ENCODE measurements at places on chromosomes 16 and 17.

DNA sequence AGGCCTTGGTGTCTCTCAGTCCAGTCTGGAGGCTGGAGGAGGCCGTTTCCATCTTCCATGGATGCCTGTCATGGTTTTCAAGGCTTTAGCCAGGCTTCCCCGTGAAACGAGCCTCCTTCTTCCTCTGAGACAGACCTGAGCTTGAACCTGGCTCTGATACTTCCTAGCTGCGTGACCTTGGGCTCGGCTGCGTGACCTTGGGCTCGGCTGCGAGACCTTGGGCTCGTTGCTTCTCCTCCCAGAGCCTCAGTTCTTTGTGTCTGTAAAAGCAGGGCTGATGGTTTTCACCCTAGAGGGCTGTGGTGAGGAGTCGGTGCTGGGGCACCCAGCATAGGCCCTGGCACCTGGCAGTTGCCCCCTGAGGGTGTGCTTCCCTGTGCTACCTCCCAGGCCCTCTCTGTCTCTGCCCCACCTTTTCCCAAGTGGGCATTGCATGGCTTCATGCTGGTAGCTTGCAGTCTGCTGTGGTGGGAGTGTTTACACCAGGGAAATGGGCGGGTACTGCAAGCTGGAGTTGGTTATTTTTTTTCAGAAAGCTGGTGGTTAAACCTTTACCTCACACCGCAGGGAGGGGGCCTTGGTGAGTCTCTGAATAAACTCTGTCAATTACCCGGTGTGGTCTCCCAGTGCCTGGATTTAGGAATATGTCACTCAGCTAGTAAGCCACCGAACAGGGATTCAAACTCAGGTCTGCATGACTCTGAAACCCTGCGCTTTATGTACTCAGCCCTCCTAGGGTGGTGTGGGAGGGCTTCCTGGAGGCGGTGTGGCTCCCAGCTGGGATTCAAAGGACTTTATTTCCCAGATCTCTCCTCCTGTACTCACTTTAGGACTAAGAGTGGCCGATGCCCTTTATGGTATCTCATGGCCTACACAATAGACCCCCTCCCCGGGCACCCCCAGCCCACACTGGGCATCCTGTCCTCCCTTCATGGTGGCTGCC lies 129.0 kb upstream of the CIBAR2 start:
- no peak for DNase-seq

DNA sequence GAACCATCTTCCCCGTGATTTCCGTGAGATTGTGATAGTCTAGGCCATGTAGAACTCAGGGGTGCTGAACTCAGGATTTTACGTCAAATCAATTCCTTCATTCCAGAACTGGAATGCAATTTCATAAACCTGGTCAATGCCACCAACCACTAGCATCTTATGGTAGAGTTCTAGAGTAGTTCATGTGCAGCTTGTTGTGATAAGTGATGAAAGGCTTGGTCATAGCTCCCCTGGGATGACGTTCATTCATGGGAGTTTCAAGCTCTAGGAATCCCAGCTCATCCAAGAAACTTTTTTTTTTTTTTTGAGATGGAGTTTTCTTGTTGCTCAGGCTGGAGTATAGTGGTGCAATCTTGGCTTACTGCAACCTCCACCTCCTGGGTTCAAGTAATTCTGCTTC lies 3.7 kb upstream of the DPEP2 start:
- DNase-seq: no peak

GRCh38 chr16:86712158-86713009 lies 134.0 kb downstream of the FOXL1 start:
- no peak for DNase-seq

DNA sequence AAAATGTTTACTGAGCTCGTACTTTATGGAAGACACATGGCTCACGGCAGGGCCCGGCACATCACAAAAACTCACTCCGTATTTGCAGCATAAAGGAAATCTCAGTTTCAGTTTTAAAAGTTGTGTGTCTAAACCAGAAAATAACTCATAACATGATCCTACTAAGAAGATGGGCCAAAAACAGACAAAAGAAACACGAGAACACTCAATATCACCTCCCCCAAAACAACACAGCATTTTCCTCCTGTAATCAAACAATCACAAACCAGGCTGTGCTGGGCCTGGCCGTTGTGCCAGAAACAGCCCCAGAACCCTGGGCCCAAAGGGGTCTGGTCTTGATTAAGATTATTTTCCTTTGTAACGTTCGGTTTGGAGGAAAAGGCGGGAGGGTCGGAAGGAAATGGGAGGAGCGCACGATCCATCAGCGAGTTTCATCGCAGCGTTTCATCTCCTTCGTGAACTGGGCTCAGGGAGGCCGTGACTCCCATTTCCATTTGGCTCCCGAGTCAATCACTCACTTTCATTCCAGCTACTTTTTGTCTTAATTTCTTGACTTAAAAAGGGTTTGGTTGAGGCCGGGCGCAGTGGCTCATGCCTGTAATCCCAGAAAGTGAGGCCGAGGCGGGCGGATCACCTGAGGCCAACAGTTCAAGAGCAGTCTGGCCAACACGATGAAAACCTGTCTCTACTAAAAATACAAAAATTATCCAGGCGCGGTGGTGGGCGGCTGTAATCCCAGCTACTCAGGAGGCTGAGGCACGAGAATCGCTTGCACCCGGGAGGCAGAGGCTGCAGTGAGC lies 61.4 kb downstream of the NXN start:
- DNase-seq: no peak

GRCh38 chr16:87635541-87636049 lies 33.3 kb downstream of the JPH3 start:
- peak; percentile 76 for DNase-seq

- peak; percentile 72 for DNase-seq
These were observed 656 bp upstream of the GEMIN4 start for GRCh38 chr17:752620-753219.

DNA sequence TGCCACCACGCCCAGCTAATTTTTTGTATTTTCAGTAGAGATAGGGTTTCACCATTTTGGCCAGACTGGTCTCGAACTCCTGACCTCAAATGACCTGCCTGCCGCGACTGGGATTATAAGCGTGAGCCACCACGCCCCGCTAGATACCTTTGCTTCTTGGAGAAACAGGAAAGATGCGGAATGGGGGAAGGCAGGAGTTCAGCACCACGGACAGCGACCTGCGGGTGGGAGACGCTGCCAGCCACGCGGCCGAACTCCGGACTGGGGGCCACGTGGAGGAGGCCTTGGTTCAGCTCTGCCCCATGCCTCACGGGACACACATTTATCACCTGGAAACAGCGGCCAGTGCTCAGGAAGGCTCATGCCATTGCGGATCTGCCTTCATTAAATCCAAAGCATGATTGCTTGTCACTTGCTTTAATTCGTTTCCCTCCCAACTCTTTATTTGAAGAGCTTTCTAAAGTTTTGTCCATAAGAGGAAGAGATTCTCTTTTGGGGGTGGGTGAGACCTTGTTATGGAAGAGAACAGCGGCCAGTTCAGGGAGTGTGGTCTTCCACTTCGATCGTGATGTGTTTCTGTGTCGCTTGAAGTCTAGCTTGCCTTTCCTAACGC lies 219.9 kb downstream of the ENGASE start:
- DNase-seq: peak; percentile 61

DNA sequence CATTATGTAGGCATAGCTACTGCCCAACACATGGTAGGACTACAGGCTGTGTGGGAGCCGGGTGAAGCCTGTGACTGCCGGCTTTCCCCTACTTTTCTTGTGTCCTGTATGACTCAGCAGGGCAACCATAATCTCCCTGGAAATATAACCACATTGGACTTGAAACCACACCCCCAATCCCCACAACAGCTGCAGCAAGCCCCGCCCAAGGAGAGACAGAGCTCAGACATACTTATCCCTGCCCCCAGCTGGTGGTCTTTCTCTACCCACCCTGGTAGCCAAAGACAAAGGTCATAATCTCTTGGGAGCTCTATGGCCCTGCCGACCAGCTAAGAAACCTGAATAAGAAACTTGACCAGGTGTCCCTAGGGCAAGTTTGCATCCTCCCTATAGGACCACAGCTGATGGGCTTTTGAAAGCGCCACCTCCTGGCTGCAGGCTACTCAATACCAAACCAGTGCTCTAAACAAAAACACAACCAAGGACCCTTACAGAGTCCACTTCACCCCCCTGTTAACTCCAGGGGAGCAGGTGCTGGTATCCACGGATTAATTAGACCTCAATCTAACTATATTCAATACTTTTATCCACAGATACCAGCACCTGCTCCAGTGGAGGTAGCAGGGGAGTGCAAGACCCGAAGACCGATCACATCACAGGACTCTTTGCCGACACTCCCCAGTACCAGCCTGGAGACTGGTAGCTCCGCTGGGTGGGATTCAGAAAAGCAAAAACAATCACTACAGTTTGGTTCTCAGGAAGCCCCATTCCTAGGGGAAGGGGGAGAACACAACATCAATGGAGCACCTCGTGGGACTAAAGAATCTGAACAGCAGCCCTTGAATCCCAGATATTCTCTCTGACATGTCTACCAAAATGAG lies 91.2 kb downstream of the IRX5 start:
- no peak for DNase-seq

DNA sequence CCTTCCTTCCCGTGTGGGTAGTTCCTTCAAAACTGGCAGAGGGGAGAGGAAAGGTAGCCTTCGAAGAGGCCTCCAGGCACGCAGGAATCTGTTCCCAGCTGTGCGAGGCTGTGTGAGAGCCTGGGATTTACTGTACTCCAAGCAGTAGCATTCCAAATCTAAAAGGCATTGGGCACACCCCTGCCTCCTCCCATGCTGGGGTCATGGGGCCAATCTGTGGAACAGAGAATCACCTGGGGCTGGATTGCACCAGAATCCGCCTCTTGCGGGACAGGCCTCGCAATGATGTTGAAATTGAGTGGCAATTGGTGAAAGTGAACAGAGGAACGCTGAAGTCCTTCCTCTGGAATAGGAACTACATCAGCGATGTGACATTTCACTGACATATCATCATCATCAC lies 72.5 kb upstream of the IRX3 start:
- no peak for DNase-seq

DNA sequence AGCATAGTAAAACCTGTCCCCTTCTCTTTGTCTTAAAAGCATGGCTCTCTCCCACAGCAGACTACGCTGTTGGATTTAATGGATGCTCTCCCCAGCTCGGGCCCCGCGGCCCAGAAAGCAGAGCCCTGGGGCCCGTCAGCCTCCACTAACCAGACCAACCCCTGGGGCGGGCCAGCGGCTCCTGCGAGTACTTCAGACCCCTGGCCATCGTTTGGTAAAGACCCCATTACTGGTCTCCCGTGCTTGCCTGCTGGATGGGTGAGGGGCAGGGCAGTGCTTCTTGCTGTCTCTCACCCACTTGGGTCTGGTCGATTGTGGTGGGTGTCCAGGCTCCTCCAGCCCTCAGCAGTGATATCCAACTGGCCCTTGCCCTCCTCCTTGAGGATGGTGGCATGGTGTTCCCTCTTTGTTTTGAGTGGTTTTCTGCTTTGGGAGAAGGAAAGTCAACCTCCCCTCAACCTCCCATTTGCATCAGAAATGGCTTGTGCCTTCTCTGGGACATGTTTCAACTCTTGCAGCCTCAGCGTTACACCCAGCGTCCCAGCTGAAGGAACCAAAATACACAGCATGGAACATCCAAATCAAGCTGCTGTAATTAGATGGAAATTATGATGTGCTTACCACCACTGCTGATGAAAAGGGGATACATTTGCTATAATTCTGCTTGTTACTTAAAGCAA lies 49.3 kb downstream of the B9D1 start:
- DNase-seq: no peak

DNA sequence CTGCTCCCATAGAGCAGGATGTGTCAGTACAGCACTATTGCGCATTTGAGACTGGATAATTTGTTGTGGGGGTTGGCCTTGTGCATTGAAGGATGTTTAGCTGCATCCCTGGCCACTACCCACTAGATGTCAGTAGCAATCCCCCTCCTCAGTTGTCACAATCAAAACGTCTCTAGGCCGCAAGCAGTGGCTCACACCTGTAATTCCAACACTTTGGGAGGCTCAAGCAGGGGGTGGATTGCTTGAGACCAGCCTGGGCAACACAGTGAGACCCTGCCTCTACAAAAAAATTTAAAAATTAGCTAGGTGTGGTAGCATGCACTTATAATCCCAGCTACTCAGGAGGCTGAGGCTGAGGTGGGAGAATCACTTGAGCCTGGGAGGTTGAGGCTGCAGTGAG lies 48.4 kb downstream of the CENPV start:
- no peak for DNase-seq

- DNase-seq: peak; percentile 76
These were observed 15.8 kb downstream of the TMC6 start for GRCh38 chr17:78112518-78113471.

DNA sequence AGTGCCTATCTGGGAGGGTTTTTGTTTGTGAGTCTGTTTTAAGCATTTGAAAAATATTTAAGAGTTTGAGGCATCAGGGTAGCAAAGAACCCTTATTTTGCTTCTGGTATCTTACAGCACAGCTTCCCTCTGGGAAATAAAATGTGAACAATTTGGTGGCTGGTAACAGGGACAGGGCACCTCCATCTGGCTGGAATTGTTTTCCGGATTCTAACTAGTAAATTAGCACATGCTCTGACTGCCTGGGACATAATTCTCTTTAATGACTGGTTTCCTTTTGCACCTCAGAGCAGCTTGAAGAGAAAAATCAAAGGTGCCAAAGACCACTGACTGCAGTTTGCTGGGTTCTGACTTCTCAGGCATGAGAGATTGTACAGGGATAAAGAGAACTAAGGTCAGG lies 469.1 kb downstream of the GRIN2A start:
- no peak for DNase-seq

GRCh38 chr17:39125143-39125875 lies 26.1 kb downstream of the PLXDC1 start:
- DNase-seq: no peak

DNA sequence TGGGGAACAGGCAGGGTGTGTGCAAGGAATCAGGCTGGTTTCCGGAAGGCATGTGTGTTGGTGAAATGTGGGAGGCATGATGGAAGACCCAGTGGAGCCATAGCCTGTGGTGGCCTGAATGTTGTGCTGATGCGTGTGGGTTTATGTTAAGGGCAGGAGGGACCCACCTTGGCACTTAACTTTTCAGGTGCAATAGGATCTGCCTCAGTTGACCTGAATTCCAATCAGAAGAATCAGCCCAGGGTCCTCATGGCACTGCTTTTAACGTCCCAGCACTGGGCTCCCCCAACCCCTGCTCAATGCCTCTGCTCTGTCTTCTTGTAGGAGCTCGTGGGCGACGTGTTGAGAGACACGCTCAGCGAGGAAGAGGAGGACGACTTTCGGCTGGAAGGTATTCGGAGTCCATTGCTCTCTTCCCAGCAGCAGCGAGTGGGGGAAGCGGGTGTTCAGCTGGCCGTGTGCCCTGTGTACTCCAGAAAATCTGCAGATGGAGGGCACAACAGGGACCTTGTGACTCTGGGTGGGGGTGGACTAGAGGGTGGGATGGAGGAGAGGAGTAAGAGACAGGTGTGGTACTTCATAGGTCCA lies 59.9 kb downstream of the NKD1 start:
- DNase-seq: no peak

DNA sequence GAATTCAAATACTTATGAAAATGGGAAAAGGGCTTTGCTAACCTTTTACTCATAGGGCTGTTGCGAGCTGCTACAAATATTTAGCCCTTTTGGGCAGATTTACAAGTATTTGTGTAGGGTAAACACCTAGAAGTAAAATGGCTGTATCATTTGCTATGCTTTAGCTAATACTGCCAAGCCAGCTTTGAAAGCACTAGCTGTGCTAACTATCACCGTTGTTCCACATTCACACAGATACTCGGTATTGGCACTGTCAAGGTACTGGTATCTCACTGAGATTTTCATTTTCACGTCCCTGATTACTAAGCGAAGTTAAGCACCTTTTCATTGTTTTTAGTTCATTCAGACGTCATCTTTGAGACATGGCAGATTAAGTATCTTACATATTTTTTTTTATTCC lies 84.8 kb downstream of the GLG1 start:
- DNase-seq: no peak

- no peak for DNase-seq
These were observed 6.0 kb upstream of the KRT38 start for GRCh38 chr17:41446806-41447205.

- DNase-seq: no peak
These were observed 113.7 kb downstream of the ABCC6 start for GRCh38 chr16:16109453-16110110.
